ENCODE measurements at places on chromosomes 2 and 18. TPM values are rescaled to one million over a fixed set of nuclear protein-coding genes. Genes with fewer than 3 reads are reported as not detected.

IL36RN gene
- not detected for polyA plus RNA-seq

ACTR3 gene
- 227 TPM for polyA plus RNA-seq

IL36G gene
- polyA plus RNA-seq = not detected

SRD5A2 gene
- not detected for polyA plus RNA-seq

DNA sequence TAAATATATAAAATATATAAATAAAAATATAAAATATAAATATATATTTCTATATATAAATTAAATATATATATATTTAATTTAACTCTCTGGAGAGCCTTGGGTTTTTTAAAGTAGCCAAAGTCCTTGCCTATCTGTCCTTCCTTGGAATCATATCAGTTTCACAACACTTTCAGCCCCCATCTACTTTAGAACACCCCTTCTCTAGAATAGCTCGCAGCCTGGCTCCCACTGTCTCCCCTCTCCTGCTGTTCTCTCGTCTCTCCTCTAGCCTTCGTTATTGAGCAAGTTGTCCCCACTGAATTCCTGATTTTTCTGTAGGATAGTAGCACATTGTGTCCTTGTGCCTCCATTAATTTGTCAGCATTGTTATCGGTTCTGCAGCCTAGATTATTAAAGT, 677.0 kb downstream of the RNF144A start:
- no peak for DNase-seq

DNA sequence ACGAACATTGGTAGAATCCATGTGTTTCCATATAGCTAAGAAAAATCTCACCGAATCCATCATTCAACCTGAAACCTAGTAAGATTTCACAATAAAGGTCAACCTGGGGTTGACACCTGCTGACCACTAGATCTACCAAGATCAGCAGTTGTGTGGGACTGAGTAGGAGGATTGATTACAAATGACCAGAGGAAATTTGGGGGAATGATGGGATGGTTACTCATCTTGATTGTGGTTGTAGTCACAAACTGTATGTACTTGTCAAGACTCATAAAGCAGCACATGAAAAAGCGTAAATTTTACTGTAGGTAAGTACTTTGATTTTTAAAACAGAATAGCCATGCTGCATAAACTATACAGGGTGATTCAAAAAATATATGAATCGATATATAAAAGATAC, 14.7 kb downstream of the DAPL1 start:
- no peak for DNase-seq

DNA sequence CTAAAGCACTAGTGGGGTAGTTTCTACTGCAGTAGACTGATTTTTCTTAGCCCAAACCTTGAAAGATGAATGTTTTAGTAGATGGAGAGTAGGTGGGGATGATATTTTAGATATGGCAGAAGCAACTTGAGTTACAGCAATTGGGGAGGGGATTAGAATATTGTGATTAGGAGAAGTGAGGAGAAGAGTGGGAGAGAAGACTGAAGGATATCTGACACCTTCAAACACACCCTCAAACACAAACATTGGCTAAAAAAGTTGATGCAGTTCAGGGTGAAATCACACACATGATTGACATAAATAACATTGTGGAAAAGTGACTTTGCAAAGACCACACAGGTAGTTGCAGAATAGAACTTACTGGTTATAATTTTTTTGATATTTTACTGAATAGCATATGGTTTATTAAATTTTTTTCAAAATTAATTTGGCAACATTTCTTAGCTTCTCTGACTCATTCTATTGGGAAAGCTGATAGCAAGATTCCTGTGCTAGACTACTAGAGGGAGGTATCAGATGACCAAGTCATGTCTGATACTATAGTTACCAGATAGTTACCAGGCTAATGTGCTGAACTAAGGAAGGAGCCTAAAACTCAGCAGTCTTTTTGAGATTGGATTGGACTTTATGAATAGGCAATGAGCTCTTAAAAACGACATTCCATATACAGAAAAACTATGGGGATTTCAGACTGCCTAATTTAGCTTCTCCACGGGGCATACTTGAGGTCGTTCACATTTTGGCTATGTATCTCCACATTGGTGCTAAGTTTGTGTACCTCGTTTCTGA, 73.0 kb downstream of the ACTR3 start:
- DNase-seq = no peak

DNA sequence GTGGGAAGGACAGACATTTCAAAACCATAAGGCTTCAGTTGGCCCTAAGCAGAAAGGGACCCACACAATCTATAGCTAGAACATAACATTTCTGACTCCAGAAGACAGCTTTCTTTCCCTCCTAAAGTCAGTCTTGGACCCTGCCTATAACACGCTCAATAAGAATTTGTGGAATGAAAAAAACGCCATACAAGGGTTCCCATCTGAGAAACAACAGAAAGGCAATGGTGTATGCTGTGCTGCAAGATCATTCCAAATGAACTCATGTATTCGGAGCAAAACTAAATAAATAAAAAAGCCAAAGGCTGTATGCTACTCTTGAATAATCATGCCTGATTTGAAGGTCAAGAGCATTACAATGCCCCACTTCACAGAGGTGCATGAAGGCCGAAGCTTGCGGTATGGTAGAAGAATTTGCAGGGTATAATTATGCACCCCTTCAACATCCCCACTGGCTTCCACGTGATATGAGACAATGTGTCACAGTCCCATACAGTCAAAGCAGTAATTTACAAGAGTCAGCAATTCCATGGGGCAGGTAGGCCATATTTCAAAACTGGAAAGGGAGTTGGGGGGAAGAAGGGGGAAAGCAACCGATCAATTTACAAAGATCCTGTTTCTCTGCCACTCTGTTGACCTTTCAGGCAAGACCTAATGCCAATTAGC, 61.4 kb upstream of the SLC14A2 start:
- no peak for DNase-seq

GRCh38 chr18:51881394-51881793, 458.6 kb upstream of the DCC start:
- no peak for DNase-seq

- no peak for DNase-seq
Measured at GRCh38 chr2:133486771-133487191, 81.5 kb downstream of the NCKAP5 start.

All from adrenal gland (tissue), 19 donors.